ENCODE measurements at places on chromosomes 2 and 18. TPM values are rescaled to one million over a fixed set of nuclear protein-coding genes. Genes with fewer than 3 reads are reported as not detected.

Gene DAPL1
- not detected for total RNA-seq

Gene NDUFAF7
- 16.0 TPM for total RNA-seq

Gene RBM43
- 3.9 TPM for total RNA-seq

Gene PDE6D
- total RNA-seq = 19.6 TPM

Gene AGXT
- not detected for total RNA-seq

Gene RALBP1
- 35.1 TPM for total RNA-seq

Gene PLA2R1
- 2.7 TPM for total RNA-seq

Gene IRS1
- 18.2 TPM for total RNA-seq

Gene DTNA
- 0.14 TPM for total RNA-seq

Gene COL4A4
- 3.1 TPM for total RNA-seq

Gene CCDC178
- not detected for total RNA-seq

Gene TRAK2
- 10.9 TPM for total RNA-seq

Gene SOX11
- not detected for total RNA-seq

Gene TMEM200C
- total RNA-seq = not detected

Gene GBX2
- total RNA-seq = 2.2 TPM

Gene LOXHD1
- not detected for total RNA-seq

Gene IL1RL2
- not detected for total RNA-seq

Gene TSPYL6
- not detected for total RNA-seq

Gene SPC25
- total RNA-seq = 20.1 TPM

Gene CNTNAP5
- not detected for total RNA-seq

Gene PLGLB1
- not detected for total RNA-seq

Gene DPY30
- total RNA-seq = 93.8 TPM

Gene REEP1
- total RNA-seq = 0.68 TPM

Gene SCN7A
- not detected for total RNA-seq

Gene SLC11A1
- 0.20 TPM for total RNA-seq

Gene LYG1
- 2.4 TPM for total RNA-seq

Gene KCNJ13
- not detected for total RNA-seq

Gene UCN
- 2.0 TPM for total RNA-seq

Gene PLCL1
- total RNA-seq = not detected

Gene COBLL1
- total RNA-seq = 4.1 TPM

Gene SERPINB10
- not detected for total RNA-seq

Gene HOXD4
- total RNA-seq = 0.56 TPM
